ENCODE measurements at places on chromosomes 13 and 19.

GRCh38 chr19:41955521-41955920 is 3.6 kb downstream of the RABAC1 start:
- DNase-seq = no peak

GRCh38 chr13:108383667-108384066 is 114.1 kb downstream of the TNFSF13B start:
- DNase-seq = no peak

DNA sequence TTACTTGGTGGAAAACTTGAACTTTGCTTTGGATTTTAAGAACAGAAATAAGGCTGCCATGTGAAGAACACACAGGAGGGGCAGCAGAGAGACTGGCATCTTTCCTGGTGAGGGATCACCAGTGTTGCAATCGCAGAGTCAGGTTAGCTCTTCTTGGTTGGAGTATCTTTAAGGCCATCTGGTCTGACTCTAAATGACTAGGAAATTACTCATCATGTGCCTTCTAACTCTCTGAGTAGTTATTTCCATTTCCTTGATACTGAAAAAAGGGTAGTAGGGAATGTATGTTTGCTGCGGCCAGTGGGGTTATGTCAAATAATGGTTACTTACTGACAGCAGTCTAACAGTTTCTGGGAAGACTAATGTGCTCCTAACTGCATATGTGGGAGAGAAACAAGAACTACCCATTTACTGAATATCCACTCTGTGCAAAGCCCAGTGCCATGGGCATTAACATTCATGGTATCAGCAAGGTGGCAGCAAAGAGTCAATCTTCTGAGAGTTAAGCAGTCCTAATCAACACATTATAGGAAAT is 122.1 kb downstream of the COG6 start:
- no peak for DNase-seq

DNA sequence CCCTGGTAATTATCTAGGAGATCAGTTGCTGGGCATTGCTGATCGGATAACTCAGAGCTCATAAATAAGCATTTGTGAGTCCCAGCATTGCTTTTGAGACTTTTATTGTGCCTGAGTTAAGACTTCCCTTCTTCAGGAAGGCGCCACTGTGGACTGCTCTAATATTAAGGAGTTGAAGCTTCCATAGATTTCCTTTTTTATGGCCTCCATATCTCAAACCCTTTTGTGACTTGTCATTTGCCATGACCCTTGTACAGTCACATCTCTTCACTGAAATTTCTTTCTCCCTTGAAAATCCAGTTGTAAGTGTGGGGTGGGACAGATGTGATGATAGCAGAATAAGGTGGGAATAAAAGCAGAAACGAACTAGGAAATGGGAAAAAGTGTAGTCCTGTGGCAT is 6.3 kb downstream of the TM9SF2 start:
- DNase-seq = no peak

DNA sequence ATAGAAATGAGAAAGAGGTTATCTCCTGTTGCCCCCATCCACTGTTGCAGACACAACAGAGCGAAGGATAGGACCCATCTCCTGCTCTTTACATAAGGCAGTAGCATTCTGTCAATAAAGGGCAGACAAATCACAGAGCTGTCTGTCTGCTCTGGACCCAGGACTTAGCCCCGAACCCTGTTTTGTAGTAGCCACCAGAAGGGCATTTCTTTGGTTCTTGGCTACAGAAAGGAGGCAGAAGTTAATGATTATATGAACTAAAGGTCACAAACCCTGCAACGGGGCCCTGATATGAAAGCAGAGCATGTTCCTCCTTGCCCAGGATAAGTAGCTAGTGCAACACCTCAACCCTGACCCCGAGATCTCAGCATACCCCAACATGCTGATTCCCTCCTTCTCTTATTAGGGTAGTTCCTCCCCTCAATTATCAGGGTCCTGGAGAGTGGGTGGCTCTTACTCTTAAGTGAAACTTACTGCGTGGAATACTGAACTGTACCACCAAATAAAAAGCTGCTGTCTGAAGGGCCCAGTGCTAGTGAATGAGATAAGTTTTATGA is 680.4 kb upstream of the SPRY2 start:
- no peak for DNase-seq

DNA sequence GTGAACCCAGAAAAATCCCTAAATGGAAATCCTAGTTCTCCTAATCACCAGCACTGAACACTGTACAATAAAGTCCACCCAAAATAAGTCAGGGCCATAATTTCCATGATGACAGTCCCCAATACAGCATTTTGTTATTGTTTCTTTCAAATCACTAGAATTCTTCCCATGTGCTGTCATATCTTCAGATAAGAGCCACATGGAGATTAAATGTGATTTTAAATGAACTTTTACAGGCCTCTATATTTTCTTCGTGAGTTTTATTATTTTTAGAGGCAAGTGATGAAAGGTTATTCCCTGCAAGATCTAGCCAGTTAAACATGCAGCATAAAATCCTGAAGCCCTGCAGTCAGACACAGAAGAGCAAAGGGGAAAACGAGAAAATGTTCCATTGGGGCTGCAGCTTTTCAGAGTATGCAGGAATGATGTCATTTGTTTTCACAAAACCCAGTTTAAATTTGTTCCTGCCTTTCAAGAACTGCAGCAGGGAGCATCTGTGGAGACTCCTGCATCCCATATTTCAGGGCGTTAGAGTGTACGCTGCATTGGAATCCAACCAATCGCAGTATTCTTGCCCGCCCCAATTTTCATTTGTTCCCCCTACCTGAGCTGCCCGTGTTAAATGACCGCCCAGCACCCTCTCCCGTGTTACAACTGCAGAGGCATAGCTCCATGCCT is 167.2 kb upstream of the KLF12 start:
- DNase-seq = no peak

- DNase-seq = no peak
These were observed 328.6 kb downstream of the SLITRK5 start for GRCh38 chr13:87999788-88000187.

- no peak for DNase-seq
These were observed 9.0 kb downstream of the NANOS3 start for GRCh38 chr19:13885826-13886365.

- DNase-seq = no peak
These were observed 3.6 kb downstream of the ANO8 start for GRCh38 chr19:17331045-17331558.
